Fibroblast of lung (primary cell): ENCODE measurements at places on chromosomes 2 and 18. TPM values are rescaled to one million over a fixed set of nuclear protein-coding genes. Genes with fewer than 3 reads are reported as not detected.

SDC1 gene
- total RNA-seq, result 17.5 and 56.8 TPM in 2 replicates

DHRS9 gene
- total RNA-seq, result not detected in 2 replicates

METAP1D gene
- 6.8 and 10.0 TPM in 2 replicates for total RNA-seq

- peak; percentile 70 for DNase-seq
Measured at GRCh38 chr2:58131191-58132011, 84.8 kb downstream of the VRK2 start.

DNA sequence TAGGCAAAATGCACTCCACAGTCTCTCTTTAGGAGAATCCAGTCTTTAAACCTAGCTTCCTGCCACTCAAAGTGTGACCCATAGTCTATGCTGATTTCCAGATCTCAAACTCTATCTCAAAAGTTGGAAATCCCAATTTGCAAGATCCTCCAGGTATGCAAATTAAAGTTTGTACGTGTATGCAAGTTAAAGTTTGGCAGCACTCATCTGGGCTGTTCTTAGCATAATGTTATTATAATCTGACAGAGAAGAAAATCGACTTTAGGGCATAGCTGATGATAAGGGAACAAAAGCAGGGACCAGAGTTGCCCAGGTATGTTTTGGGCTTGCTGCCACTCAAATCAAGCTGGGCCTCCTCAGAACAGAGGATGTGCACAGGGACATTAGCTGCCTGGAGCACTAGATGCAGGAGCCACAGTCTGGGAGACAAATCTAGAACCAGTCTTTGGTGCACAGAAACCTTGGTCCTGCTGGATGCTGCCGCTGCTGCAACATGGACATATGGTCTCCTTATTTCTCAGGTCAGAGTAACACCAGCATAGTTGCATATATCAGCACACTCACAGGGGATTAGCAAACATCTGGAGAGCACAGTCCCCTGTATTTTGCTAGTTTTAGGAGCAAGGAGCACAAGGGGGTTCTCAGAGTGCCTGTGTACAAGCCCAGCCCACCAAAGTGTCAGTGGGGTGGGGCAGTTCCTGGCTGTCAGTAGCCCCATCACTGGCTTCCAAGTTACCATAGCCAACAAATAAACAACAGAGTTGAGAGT, 242.6 kb downstream of the TTC32 start:
- no peak for DNase-seq

DNA sequence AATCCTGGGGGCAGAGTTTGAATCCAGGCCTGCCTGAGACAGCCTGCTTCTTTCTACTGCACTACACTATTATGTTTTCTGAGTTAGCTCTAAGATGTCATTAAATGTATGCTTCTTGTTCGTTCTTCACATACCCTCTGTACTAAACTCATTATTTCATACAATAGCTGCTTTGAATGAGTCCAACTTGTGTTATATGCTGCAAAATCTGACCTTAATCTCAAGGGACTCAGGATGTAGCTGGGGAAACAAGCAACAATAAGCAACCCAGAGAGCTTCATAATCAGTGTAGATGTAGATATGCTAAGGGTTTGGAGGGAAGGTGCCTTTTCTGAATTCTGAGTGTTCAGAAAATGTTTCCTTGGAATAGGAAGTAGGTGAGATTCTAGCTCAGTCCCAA, 14.4 kb downstream of the FMNL2 start:
- no peak for DNase-seq

DNA sequence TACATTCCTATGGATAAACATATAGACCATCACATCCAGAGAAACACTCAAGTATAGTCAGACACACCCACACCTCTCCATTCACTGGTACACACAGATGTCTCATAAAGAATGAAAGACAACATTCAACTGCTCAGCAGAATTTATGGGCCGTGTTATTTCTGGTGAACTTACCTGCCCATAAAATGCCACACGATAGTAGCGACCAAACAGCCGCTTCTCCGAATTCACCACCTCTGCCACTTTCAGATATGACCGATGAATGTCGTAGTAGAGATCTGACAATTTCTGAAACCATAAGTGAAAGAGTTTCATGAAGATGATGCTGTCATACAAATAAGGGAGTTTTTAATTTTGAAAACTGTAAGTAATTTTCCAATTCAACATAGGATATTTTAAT, 70.7 kb upstream of the CCDC195 start:
- no peak for DNase-seq
